ENCODE measurements at places on chromosomes 13 and 19.

DNA sequence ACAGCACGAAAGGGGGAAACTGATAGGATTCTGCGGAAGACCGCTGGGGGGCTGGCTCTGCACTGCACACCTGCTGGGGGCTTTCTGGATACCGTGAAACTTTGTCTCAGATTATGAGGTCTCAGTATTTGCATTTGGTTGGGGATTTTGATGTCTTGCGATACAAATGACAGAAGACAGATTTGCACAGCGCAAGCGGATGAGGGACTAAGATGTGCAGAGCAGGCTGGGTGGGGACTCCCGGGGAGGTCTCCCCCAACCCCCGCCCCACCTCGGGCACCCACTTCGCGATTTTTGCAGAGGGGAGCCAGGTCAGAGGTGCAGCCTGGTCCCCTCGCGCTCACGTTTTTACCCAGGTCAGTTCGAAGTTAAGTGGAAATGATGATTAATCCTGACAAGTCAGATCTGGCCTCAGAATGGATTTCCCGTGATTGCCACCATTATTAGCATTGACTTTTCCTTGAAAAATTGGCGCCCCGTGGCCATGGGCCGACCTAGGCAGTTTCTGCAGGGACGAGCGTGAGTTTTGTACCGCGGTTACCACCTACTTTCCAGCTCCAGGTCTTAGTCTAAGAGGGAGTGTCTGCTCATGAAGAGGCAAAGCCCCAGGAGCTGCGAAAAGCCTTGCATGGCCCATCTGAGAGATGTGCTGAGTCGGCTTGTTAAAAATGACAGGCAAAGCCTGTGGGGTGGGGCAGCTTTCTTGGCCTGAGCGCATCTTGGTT, 1.3 kb upstream of the GJB2 start:
- DNase-seq: no peak

DNA sequence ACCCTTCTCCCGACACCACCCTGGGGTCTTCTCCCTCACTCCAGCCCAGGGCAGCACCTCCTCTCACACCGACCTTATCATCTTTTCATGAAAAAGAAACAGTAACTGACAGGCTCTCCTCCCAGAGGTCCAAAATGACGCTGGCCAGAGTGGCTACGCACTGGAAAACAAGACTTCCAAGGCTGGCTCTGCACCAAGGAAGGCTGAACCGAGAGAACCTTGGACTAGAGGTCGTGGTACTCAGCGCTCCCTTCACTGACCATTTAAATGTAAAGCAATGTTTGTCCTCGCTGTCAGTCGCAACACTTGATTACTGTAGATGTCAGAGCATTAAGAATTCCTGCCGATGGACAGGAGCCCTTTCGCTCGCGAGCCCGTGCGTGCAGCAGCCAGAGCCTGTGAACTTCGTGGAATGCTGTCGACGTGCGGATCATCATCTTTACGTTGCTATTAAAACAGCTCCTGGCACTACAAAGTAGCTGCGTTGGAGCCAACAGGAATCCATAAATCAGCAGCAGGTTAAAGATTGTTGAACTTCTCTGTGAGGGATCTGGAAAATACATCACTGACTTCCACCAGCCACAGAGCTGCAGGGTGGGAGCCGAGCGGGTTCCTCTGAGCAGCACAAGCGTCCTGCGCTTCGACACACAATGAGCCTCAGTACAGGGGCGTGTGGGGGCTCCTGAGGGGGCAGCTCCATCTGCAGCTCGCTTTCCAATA, 125.5 kb upstream of the MCF2L start:
- no peak for DNase-seq

GRCh38 chr19:2888731-2889224, 11.9 kb upstream of the ZNF57 start:
- DNase-seq: no peak

GRCh38 chr13:45297456-45298205, 43.4 kb downstream of the TPT1 start:
- no peak for DNase-seq

GRCh38 chr13:68588623-68589022, 1358.5 kb upstream of the PCDH9 start:
- no peak for DNase-seq

- DNase-seq: no peak
Measured at GRCh38 chr13:43343645-43344044, 320.3 kb downstream of the DNAJC15 start.

GRCh38 chr19:12965017-12965811, 4.2 kb upstream of the DAND5 start:
- DNase-seq: peak; percentile 58

- DNase-seq: no peak
Measured at GRCh38 chr13:32889986-32890565, 126.1 kb upstream of the KL start.

DNA sequence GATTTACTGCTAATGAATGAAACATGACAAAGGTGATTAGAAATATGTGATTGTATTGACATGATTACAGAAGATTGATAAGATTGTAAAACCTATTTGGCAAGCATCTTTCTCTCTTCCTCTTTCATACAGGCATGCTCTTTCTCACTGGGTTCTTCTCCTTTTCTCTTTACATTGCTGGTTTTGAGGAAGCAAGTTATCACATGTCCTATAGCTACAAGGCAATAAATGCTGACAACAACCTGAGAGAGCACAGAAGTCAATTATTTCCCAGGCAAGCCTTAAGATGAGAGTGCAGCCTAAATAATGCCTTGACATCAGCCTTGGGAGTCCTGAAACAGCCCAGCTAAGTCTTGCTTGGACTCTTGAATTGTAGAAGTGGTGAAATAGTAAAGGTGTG, 875.0 kb downstream of the SLITRK1 start:
- no peak for DNase-seq

DNA sequence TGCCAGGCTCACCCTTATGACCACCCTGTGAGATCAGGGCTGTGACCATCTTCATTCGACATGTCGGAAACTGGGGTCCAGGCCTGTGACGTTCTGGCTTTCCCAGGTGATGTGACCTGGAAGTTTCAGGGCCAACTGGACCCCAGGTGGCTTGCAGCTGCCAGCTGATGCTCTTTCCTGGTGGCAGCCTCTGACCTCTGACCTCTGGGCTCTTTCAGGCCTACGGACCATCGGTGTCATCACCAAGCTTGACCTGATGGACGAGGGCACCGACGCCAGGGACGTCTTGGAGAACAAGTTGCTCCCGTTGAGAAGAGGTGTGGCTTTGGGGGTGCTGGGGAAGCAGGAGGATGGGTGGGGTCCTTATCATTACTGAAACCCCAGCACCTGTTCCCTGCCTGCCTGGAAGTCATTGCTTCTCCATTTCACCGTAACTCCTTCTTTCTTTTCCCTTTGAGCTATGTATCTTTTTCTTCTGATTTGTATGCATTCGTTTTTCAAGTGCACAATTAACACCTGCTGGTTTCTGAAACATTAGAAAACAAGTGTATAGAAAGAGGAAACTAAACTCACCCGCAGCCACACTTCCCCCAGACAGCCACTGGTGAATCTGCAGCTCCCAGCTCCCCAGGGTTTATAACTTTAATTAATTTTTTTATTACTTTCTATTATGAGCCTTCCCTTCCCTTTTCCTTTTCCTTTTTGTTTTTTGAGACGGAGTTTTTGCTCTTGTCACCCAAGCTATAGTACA, 58.9 kb downstream of the TMED1 start:
- no peak for DNase-seq

DNA sequence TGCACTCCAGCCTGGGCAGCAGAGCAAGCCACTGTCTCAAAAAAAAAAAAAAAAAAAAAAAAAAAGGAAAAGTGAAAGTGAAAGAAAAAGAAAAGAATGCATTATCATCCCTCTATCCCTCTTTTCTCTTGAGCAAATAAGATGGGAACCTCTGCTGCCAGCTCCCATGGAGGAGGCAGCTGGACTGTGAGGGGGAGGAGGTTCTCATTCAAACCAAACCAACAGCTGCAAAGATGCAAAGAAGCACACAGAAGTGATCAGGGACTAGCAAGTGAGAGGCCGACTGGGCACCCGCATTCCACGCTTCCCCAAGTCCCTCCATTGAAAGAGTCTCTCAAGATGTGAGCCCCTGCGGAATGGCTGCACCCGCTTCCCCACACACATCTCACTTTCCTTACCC, 63.5 kb downstream of the TSHZ3 start:
- DNase-seq: no peak

- no peak for DNase-seq
Measured at GRCh38 chr13:25971459-25972145, 80.2 kb downstream of the SHISA2 start.

Measured in CMK (cell line).